ENCODE measurements at places on chromosomes 2 and 18. TPM values are rescaled to one million over a fixed set of nuclear protein-coding genes. Genes with fewer than 3 reads are reported as not detected.

The SLC23A3 gene
- total RNA-seq = 0.37 TPM

The HAAO gene
- total RNA-seq = 41.6 TPM

The CAPN13 gene
- total RNA-seq = not detected

The VAPA gene
- total RNA-seq = 136 TPM

The KATNAL2 gene
- total RNA-seq = 2.1 TPM

The RAB10 gene
- 88.9 TPM for total RNA-seq

The HDHD2 gene
- 21.0 TPM for total RNA-seq

The TNFRSF11A gene
- 0.56 TPM for total RNA-seq

The CPS1 gene
- total RNA-seq = 0.77 TPM

The USP37 gene
- 15.6 TPM for total RNA-seq

The OTOS gene
- not detected for total RNA-seq

The FHL2 gene
- 3.0 TPM for total RNA-seq

The DSC2 gene
- total RNA-seq = 4.4 TPM

Measured in GM12878 (cell line).